NCI-H1105 (cell line): ENCODE measurements at places on chromosomes 4 and X.

GRCh38 chr4:137543648-137544047 lies 11.4 kb upstream of the PCDH18 start:
- DNase-seq = no peak

GRCh38 chrX:37854748-37855147 lies 7.4 kb upstream of the DYNLT3 start:
- DNase-seq = no peak

GRCh38 chr4:25839233-25839632 lies 23.6 kb downstream of the SEL1L3 start:
- DNase-seq = no peak

DNA sequence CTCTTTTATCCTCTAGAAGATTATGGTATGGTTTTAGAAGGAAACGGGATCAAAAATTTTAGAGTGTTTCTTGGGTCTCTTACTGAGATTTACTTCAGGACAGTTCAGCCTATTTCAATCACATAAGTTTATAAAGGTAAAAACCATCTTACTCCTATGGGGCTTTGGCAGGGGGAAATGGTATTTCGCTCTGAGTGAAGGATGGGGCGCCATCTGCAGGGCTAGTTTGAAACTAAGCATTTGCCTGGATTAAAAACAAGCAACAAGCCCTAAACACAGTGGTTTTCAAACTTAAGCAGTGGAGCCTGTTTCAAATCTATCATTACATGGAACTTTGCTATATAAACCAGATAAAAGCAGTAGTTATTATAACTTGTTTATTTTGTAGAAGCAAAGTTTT lies 361.5 kb upstream of the FMR1 start:
- DNase-seq = peak; percentile 34

DNA sequence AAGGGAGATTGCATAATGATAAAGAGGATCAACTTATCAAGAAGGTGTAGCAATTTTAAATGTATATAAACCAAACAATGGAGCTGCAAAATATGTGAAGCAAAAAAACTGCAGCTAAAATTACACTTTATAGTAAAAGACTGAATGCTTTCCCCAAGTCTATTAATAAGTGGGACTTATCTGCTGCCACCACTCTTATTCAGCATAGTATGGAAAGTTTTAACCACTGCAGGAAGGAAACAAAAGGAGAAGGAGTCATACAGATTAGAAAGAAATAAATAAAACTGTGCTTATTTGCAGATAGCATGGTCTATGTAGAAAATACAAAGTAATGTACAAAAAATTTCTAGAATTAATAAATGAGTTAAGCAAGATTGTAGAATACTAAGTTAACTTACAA lies 94.1 kb upstream of the GK2 start:
- DNase-seq = no peak

DNA sequence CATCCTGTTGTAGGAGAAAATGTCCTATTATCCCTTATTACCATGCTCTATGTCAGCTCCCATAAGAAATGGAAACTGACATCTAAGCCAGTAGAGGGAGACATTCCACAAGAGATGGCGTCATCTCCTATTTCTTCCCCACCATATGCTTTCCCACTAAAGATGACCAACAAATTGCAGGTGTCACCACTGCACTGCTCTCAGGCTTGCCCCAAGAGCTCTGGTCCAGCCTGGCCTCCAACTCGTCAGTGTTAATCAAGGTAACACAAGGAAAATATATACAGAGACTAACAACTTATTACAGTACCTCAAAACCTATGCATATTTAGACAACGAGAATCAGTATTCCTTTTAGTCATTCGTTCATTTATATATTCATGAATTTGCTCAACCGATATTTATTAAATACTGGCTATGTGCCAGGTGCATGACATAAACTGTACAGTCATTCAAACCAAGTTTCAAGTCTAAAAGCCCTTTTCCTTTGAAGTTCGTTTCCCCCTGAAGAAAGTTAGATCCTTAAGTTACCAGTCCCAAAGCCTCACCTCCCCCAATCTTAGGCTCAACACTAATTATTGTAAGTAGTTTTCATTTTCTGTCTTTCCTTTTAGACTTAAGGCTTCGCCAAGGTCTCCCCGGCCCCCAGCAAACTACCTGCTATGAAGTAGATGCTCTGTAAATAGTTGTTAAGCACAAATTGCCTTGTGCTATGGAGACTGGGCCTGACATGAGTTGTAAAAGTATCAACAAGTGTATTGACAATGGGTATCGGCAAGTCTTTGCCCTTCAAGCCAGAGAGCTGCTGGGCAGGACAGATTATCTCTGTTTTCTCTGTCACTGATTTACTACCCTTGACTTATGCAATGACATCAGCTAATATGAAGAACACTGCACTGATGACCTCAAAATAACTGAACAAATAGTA lies 3.1 kb upstream of the FGB start:
- DNase-seq = peak; percentile 10

GRCh38 chr4:11429699-11430045 lies 978 bp upstream of the HS3ST1 start:
- no peak for DNase-seq

DNA sequence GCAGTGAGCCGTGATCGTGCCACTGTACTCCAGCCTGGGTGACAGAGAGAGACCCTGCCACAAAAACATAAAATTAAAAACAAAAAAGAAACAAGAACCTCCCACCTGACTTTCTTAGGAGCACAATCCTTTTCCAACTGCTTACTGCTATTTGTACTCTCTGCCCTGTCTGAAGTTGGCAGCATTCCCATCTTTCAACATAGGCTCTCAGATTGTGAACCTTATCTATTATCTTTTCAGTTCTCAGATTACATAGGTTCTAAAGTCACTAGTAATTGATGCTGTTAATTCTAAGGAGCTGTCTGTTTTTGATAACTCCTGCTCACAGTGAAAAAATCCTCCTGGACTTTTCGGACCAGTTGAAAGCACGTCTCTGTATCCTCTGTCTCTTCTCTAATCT lies 812.2 kb upstream of the CT83 start:
- DNase-seq = peak; percentile 32

DNA sequence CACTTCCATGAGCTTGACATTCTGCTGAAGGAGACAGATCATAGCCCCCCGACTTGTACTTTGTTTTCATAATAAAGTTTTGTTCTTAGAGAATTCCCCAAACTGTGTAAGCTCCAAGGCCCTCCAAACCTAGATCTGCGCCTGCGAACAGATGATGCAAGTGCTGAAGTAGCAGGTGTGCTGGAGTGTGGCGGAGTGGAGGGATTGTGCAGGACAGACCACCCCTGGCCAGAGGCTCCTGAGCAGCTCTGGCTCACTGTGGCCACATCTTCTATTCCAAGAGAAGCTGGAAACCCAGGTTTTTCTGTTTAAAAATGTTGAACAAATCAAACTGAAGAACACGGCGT lies 46.4 kb downstream of the TBC1D14 start:
- no peak for DNase-seq

- DNase-seq = peak; percentile 68
Measured at GRCh38 chrX:9163214-9163709, 129.3 kb upstream of the FAM9B start.

DNA sequence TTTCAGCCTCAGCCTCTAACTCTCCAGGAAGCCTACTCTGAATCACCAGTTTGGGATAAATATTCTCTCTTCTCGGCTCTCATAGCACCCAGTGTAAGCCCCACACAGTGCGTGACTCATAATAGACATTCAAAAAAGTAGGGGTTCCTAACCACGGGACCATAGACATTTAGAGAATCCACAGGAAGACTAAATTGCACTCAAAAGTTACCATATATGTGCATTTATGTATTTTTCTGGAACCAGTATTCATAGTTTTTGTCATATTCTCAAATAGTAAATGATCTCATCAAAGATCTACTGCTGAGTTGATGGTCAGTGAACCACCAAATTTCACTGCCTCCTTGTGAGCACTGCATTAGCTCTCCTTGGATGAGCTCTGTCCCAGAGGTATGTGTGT lies 625.7 kb downstream of the SMARCA1 start:
- no peak for DNase-seq

DNA sequence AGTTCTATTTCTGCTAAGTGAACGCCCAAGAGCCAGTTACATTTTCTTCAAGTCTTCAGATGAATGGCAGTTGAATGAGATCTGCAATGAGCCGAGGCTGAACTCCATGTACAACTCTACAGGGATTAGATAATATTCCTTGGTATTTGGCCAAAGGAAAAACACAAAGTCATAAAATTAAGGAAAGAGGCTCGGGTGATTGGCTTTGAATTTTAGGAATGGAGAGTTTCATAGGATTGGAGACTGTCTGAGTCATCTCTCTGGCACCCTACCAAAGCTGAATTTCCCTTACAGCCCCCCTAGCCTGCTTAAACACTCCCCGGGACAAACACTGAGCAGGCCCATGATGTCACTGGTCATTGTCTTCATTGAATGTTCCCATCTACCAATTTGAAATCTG lies 188.0 kb upstream of the C1QTNF7 start:
- DNase-seq = no peak

DNA sequence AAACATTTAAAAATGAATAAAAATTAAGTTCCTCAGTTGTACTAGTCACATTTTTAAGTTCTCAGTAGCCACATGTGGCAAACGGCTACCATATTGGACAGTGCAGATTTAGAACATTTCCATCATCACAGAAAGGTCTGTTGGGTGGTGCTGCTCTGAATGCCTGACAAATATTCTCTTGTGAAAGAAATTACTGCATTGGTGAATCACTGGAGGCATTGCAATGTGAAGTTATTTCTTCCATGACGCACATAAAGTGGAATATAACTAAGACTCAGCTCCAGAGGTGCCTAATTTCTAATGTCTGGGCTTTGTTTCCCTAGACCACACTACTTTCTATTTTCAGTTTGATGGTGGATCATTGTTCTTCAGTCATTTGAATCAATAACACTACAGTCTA lies 44.9 kb downstream of the CLNK start:
- DNase-seq = no peak

GRCh38 chr4:151905197-151905596 lies 144.4 kb upstream of the GATB start:
- no peak for DNase-seq

DNA sequence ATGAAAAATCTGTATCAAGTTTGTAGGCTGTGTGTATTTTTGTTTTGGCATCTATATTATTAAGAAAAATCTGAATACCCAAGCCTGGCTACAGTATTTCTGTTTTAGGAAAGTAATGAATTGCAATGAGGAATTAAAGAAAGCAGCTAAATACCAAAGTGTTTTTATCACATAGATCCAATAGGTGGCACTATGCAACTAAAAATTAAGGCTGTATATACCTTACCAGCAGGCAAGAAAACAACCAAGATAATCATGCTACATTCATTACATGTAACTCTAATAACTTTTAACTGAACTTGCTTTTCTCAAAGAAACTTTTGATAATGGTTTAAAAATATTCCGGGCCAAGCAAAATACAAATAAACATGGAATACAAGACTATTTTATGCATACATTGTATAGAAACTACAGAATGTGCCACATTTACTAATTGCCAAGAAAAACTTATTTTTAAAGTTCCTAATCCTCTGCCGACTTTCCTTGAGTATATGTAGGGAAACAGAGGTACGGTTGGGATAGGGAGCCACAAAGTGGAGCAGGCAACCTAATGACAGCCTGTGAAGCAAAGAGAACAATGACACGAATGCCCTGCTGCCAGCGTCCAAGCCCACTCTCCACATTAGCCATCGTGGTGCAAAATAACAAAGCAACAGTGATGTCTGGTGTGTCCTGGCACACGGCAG lies 63.7 kb downstream of the SEC24D start:
- DNase-seq = peak; percentile 28

DNA sequence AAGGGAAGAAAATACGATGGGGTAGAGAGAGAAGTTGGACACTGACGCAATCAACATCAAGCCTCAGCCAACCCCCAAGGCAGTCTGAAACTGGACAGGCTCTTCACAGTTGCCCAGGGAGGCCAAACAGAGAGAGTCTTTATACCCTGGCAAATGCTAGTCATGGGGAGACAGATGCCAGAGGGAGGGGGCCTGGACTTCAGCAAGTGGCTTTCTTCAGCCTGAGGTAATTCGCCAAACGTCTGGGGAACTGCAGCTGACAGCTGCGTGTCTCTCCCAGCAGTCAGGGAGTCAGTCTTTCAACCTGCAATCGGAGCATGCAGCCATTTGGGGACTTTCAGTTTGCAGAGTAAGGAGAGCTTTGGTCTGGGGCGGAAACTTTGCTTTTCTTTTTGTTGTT lies 521.6 kb downstream of the TRIML1 start:
- DNase-seq = no peak

DNA sequence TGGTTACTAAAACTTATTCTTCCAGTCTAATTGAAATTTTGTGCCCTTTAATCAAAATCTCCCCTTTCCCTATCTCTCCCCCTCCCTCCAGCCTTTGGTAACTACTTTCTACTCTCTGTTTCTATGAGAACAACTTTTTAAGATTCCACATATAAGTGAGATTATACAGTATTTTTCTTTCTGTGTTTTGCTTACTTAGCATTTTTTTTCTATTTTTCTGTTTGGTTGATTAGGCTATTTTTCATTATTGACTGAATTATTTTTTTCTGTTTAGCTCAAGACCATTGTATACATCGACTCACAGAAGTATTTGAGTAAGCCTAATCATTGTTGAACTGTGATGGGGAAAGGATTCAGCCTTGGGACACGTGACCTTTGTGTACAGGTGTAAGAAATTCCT lies 116.4 kb downstream of the PHEX start:
- DNase-seq = no peak

GRCh38 chrX:150352581-150352980 lies 10.5 kb upstream of the MAMLD1 start:
- DNase-seq = no peak

GRCh38 chrX:29721152-29721551 lies 494.2 kb upstream of the MAGEB2 start:
- DNase-seq = no peak

GRCh38 chr4:76898385-76898692 lies 395 bp upstream of the SOWAHB start:
- no peak for DNase-seq

GRCh38 chrX:44770121-44770520 lies 73.7 kb upstream of the DUSP21 start:
- no peak for DNase-seq

DNA sequence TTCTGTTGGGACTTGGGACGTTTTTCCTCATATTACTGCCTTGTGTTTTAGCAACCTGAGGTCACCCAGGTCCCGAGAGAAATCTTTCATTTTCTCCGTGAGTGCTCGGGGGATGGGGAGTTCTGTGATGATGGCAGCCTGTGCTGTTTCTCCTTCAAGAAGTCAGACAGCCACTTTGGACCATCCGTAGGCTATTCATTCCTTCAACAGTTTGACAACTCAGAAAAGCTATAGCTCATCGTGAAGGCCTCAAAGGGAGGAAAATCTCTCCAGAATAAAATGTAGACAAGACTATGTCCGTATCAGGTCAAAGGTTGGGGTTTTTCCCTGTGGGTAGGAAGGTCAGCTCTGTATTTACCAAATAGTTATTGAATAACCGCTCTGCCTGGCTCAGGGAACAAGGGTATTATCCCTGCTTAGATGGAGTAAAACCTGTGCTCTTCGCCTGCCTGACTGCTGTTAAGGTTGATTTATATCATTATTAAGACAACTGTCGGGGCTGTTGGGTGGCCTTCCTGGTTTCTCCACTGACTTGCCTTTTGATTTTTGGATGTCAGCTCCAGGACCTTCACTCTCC lies 36.6 kb downstream of the FAM114A1 start:
- no peak for DNase-seq

- DNase-seq = no peak
Measured at GRCh38 chr4:124589786-124590185, 122.7 kb downstream of the ANKRD50 start.

GRCh38 chr4:2694691-2695090 lies 61.4 kb downstream of the TNIP2 start:
- DNase-seq = no peak

GRCh38 chr4:43864616-43865146 lies 583.9 kb downstream of the KCTD8 start:
- DNase-seq = no peak
